Endothelial cell (in vitro differentiated cells): ENCODE measurements at places on chromosomes 11 and 22.

GRCh38 chr11:36619502-36619901, 21.5 kb upstream of the RAG2 start:
- DNase-seq: no peak

GRCh38 chr11:28514391-28514790, 406.2 kb downstream of the METTL15 start:
- no peak for DNase-seq

- peak; percentile 26 for DNase-seq
These were observed 494.5 kb upstream of the LARGE1 start for GRCh38 chr22:34414467-34415440.

- no peak for DNase-seq
These were observed 1554.7 kb upstream of the TENM4 start for GRCh38 chr11:80995523-80995922.

DNA sequence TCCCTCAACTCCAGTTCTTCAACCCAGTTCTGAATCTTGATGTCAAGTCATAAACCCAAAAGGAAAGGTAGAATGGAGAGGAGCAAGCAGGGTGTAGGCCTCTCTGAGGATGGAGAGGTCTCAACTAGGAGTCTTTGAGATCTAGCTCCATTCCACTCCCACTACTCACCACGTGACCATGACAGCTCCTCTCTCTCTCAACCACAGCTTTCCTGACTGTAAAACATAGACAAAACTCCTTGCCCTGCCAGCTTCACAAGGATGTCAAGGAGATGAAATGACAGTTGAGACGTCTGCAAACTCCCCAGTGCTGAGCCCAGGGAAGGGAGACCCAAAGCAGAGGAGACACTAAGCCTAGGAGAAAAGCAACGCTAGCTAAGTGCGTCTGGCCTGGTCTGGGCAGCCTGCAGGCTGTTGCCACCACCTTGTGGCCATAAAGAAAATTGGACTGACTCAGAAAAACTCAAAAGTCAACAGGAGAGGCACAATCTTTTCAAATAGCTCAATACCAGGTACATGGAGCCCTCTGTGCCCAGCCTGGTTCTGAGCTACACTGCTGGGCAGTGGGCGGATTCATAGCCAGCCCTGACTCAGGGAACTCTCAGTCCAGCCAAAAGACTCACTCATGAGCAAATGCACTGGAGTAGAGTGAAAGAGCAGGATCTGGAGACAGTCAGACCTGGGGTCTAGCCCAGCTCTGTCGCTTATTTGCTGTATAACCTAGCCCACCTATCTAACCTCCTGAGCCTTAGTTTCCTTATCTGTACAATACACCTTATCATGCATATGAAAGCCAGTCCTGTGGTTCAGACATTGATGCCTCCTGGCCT, 3.4 kb downstream of the CLPB start:
- peak; percentile 32 for DNase-seq

GRCh38 chr22:29268511-29269229, 602 bp downstream of the EWSR1 start:
- peak; percentile 54 for DNase-seq

- DNase-seq: peak; percentile 57
These were observed 113.5 kb downstream of the SLC1A2 start for GRCh38 chr11:35305670-35306382.

DNA sequence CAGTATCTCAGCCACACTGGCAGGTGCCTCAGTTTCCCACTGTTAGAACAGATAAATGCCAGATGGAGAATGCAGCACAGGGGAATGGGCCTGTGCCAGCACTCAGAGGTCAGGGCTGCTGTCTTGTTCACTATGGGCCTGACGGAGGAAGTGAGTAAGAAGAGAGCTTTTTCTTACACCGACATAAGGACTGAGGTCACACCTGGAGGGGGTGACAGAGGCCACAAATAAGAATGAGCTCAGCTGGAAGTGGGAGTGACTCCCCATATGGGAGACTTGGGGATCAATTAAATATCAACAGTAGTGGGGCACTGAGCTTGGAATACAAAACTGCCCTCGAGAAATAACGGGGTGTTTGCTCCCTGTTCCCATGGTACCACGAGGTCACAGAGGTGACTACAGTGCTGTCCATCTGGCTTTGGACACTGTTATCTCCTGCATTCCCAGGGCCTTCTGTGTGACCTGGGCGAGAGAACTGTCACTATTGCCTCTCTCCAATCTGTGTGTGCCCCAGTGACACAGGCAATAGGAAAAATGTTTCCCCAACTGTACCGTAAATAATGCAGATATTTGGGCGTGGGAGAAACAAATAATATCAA, 94.1 kb upstream of the NNMT start:
- DNase-seq: no peak

- no peak for DNase-seq
These were observed 357.8 kb downstream of the CADM1 start for GRCh38 chr11:115146425-115146824.

DNA sequence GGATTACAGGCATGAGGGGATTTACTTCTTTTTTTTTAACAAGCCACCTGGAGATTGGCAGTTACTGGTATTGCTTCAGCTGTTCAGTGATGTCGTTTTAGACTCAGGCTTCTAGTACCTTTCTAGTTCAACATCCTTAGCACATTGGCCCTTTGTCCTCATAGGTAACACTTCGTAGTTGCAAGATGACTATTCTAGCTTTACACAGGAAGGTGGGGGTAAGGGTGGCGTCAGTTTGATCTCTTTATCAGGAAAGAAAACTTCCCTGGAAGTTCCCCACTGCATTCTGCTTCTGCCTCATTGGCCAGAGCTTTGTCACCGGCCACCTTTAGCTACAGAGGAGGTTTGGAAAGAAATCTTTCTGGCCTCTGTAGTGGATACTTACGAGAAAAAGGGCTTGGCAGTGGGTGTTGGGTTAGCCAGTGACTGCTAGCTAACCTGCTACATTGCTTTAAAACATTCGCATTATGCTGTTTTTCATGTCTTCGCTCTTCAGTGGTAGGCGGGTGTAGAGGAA, 40.7 kb downstream of the SFI1 start:
- DNase-seq: no peak
